ENCODE measurements at places on chromosomes 11 and 22.

- no peak for DNase-seq
Observed at GRCh38 chr11:13775471-13775870, 107.0 kb downstream of the FAR1 start.

DNA sequence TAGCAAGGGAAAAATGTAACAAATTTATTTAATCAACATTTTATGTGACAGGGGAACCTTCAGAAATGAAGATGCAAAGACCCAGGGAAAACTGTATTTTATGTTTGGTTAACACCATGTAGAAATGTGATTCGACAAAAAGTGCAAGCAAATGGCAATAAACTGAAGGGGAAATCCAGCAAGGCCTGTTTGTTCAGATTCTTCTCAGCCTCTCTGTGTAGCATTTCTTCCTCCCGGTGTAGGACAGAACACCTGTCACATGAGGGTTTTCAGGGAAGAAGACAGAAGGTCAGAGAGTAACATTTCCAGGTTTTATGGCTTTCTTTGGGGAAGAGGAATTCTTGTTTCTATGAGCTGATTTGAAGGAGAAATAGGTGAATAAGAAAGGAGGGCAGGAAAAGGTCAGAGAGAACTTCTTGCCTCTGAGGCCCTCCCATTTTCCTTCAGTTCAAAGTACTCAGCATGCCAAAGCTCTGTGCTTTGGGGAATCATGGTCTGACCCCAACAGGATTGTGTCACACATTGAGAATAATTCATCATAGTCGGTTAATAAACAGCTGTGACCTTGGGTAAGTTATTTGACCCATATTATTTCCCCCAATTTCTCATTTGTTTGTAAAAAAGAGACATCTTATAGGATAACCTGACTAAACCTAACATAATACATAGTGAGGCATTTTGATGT, 45.5 kb upstream of the ME3 start:
- no peak for DNase-seq

GRCh38 chr11:128522943-128523518, 64.3 kb downstream of the ETS1 start:
- no peak for DNase-seq

GRCh38 chr11:17801166-17801565, 66.6 kb downstream of the KCNC1 start:
- no peak for DNase-seq
